ENCODE measurements at places on chromosomes 1 and 21.

- DNase-seq, result no peak
These were observed 35.7 kb downstream of the EDN2 start for GRCh38 chr1:41448821-41449220.

DNA sequence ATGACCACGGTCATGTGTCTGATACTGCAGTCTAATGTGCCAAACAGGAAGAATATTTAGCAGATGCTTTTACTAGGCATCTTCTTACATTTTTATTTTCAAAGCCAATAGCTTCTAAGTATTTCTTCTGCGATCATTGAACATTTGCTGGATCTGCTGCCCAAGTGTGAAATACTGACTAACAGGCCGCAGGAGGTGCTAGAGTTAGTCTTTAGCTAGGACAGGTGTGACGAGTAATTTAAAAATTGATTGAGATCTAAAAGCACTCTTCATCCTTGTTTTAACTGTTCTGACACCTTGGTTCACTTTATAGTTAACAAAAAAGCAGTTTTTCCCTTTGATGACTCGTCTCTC, 748 bp upstream of the FAM78B start:
- DNase-seq, result no peak

GRCh38 chr1:197392541-197392940, 124.5 kb downstream of the CRB1 start:
- no peak for DNase-seq

GRCh38 chr1:97424209-97424608, 496.6 kb downstream of the DPYD start:
- no peak for DNase-seq

DNA sequence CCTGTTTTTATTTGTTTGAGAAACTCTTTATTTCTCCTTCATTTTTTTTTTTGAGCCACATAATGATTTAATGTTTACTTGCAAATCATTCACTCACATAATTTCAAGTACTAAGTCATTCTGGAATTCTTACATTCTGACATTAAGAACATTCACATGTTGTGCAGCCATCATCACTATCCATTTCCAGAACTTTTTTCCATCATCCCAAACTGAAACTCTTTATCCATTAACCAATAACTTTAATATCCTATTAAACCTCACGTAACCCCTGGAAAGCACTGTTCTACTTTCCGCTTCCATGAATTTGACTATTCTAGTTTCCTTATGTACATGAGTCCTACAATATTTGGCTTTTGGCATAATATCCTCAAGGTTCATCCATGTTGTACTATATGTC, 52.5 kb upstream of the TEKT2 start:
- DNase-seq, result no peak

DNA sequence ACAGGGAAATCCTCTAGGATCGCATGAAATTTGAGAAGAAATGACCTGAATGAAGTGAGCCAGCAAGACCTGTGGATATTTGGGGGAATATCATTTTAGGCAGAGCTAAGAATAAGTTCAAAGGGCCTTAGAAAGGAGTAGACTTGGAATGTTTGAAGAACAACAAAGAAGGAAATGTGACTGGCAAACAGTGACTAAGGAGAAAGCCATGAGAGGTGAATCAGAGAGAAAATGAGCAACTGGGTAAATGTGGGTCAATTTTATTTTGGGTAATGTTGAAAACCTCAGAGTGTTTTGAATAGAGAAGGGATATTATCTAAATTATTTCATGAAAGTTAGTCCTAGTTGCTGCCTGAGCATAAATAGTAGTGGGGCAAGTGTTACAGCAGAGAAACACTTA, 672.8 kb downstream of the LMO4 start:
- DNase-seq, result no peak

DNA sequence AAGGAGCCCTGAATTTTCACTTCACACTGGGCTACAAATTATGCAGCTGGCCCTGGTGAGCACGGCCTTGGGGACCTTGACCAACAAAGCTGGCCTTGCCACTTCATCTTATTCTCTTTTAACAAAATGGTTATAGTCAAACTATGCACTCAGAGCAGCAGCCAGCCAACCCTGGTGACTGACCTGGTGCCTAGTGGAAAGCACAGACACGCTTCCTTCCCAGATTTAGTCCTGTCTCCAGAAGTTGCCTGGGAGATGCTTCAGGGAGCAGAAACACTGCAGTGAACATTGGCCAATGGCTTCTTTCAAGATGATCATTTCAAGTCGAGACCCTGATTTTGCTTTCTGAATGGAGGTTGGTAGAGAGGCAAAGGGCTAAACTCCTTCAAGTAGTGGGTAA, 249.3 kb downstream of the SIPA1L2 start:
- DNase-seq, result no peak

DNA sequence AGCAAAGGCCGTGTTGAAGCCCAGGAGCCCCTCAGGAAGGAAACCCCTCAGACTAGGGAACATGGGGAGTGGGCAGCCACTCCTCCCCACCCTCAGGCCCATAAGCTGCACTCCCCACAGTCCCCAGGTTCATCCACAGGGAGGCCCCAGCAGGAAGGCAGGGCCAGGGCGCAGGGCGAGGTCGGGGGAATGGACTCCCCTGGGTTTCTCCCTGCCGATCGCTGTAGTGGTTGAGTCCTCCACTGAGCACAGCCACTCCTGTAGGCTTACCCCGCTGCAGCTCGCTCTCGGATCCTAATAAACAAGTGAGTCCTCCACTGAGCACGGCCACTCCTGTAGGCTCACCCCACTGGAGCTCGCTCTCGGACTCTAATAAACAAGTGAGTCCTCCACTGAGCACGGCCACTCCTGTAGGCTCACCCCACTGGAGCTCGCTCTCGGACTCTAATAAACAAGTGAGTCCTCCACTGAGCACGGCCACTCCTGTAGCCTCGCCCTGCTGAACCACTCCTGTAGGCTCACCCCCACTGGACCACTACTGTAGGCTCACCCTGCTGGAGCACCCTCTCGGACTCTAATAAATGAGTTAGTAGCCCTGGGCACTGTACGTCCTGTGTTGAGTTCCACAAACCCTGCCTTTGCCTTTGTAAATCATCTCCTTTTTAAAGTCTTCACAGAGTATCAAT, 16.2 kb upstream of the COL18A1 start:
- DNase-seq, result no peak

GRCh38 chr1:61692155-61692800, 32.7 kb downstream of the TM2D1 start:
- DNase-seq, result no peak

DNA sequence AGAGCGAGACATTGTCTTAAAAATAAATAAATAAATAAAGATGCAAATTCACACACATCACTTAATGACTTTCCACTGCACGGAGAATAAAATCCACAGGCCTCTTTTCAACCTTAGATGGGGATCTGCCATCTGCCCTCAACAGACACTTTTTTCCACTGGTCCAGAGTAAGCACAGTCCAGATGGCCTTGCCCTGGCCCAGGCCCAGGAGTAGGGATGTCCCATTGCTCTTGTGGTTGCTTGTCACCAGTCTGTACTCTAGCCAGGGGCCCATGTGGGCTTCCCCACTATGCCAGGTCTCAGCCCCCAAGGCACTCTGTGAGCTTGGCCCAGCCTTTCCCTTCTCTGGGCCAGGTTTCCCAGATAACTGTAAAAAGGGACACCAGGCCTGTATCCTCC, 17.4 kb downstream of the PLOD1 start:
- no peak for DNase-seq

DNA sequence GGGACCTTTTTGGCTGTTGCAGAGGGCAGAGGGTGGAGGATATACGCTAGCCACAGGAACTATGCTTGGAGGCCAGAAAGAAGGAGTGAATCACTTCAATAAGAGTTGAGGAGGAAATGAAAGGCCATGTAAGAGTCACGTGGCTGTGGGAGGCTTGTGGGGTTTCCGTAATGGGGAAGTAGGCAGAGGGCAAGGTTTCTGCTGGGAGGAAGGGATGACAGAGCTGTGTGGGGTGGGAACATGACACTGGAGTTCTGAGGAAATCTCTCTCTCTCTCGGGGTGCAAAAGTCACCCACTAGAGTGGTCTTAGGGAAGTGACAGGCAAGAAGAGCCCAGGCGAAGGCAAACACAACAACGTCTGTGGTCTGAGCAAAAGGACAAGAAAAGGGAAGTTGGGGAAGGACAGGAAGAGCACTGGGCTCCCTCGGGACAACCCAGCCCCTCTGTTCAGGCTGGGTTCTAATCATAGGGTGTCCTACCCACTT, 3.9 kb upstream of the CD1C start:
- DNase-seq, result peak; percentile 95

- DNase-seq, result peak; percentile 9
These were observed 145.1 kb downstream of the NPHP4 start for GRCh38 chr1:5847013-5847659.

GRCh38 chr1:50108497-50109059, at the start of gene ELAVL4:
ELAVL4 (plus strand) TSS chr1:50108920; CDS start chr1:50109190, 270 bp downstream.
- no peak for DNase-seq

GRCh38 chr1:213366141-213366831, 315.2 kb downstream of the RPS6KC1 start:
- DNase-seq, result no peak

GRCh38 chr1:39632682-39633417, 6.6 kb downstream of the HEYL start:
- no peak for DNase-seq

DNA sequence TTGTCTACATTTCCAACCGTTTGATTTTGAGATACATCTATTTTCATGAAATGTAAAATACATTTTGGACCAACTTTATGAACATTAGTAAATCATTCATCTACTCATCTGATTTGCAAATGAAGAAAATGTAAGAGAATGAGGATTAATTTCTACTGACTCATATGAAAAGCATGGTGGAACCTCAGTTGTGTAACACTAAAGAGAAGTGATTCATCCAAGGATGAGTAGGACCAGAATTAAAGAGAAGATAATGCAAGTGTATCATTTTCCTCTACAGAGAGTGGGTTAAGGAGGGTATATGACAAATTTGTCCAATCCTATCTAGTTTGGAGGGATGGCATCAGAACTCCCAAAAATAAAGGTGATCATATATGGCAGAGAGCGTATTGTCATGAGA, 1967.6 kb downstream of the MRPL39 start:
- no peak for DNase-seq

GRCh38 chr1:177505905-177506590, 335.3 kb downstream of the BRINP2 start:
- DNase-seq, result no peak

GRCh38 chr1:93667642-93668041, 14.0 kb downstream of the BCAR3 start:
- no peak for DNase-seq

DNA sequence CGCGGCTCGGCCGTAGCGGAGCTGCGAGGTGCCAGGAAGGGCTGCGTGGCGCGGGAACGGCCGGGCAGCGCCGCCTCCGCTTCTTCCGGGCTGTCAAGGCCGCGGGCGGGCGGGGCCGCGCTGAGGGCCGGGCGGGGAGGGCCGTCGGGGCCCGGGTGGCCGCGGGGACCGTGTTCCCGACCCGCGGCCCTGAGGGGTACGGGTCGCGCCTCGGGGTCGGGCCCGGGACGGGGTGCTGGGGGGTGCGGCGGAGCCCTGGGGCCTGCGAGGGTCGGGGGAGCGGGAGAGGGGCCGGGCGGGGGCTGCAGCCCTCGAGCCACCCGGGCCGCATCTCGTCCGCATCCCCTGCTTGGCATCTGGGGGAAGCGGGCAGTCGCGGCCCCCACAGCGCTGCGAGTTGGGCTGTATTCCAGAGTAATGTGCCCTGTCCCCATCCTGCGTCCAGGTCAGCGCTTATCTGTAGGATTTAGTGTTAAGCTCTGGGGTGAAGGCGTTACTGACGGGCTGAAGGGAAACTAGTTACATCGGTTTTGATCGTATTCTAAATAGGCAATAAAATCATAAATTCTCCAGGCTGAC, 379 bp downstream of the RER1 start:
- DNase-seq, result no peak

DNA sequence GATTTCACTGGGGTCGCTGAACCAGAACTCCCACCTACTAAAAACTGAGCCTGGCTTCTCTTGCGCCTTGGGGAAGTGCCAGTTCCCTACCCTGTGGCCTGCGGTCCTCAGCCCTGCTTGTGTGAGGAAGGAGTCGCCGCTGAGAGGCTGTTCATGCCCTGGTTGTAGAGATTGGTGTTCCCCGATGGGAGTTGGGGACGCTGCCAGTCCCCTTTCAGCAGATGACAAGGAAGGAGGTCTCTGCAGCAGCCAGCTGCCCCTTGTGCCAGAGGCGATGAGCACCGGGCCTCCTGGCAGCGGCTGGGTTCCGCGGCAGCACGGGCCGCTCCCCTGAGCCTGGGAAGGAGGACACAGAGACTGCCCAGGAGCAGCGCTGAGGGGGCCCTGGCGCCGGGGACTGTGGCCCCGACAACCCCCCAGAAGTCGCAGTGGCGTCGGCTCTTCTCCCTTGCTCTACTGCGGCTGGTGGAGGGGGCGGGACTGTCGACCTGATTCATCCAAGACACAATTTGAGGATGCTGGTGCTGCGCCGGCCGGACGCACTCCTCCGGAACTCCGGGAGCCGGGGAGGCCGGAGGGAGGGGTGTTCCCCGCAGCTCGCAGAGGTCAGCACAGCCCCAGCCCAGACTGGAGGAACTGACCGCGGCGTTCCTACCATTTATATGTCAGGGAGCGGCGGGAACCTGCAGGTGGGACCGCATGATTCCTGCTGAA, 12.0 kb upstream of the ADORA3 start:
- DNase-seq, result peak; percentile 72

DNA sequence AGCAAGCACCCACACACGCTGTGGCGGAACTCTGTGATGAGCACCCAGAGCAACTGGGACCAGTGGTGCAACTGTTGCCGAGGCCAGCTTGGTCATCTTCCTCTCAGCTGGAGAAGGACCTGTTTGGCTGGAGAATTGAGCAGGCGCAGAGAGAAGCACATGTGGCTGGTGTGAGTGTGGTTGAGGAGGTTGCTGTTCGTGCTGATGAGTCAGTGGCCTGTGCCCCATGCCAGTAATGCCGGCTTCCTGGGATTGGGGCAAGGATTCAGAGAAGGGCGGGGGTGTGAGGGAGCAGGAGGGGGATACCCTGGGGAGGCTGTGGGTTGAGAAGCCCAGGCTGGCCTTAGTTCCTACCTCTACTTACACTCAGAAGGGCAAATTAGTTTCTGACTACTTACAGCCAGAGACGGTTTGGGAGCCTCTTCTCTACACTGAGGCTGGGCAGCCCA, 57.5 kb upstream of the EPS8L3 start:
- peak; percentile 90 for DNase-seq

GRCh38 chr1:29196863-29197589, 15.3 kb upstream of the SRSF4 start:
- DNase-seq, result no peak

GRCh38 chr1:21935393-21935804, 1.7 kb downstream of the HSPG2 start:
- no peak for DNase-seq

- DNase-seq, result no peak
These were observed 8.9 kb downstream of the VSIG8 start for GRCh38 chr1:159853417-159854115.

- no peak for DNase-seq
These were observed 18.3 kb downstream of the NFYC start for GRCh38 chr1:40709802-40710278.

DNA sequence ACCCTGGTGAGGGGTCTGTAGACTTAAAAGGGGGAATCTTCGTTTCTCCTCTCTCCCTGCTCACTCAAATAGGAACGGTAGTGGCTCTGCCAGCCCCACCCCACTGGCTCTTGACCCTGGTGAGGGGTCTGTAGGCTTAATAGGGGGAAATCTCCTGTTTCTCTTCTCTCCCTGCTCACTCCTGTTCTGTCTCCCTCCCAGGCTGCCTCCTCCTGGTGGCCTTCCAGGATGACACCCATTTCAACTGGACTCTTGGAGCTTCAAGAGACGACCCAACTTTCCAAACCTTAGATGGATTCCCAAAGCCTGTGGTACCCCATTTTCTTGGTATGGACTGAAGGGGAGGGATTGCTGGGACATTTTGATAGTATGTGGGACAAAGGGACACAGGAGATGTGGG, 1.4 kb upstream of the EPHB2 start:
- no peak for DNase-seq
